GDM1 (cell line): ENCODE measurements at places on chromosomes 5 and 9.

GRCh38 chr5:15834596-15835245, 334.7 kb downstream of the FBXL7 start:
- no peak for DNase-seq

DNA sequence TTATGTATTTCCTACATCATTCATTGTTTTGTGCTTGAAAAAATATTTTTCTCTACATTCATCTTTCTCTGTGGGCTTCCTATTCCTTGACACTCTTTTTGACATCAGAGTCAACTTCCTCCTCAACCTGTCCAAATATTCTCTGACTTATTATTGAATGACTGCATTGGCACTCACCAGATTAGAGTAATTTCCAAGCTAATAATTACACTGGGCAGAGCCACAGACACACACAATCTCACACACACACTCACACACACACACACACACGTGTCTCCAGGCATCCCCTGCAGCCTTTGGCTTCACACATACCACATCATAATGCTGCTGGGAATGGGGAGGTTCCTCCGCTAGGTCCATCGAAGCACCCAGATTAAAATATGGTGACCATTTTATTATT, 184.5 kb downstream of the SYK start:
- DNase-seq = no peak

- no peak for DNase-seq
Measured at GRCh38 chr5:65967288-65968066, 41.1 kb downstream of the ERBIN start.

DNA sequence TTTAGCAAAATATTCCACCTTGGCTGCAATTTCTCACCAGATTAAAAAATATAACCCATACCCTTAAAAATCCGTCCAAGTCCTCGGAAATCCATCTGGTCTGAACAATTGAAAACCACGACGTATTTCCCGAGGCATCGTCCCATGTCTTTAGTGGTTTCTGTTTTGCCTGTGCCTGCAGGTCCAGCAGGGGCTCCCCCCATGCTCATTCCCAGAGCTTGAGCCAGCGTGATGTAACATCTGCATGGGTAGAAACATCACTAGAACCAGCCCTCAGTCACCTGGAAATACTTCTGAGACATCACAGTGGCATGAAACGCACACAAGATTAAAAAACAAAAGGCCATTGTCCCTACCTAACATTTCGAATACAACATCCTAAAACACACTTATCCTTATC, 114.0 kb downstream of the DNAH5 start:
- DNase-seq = no peak

DNA sequence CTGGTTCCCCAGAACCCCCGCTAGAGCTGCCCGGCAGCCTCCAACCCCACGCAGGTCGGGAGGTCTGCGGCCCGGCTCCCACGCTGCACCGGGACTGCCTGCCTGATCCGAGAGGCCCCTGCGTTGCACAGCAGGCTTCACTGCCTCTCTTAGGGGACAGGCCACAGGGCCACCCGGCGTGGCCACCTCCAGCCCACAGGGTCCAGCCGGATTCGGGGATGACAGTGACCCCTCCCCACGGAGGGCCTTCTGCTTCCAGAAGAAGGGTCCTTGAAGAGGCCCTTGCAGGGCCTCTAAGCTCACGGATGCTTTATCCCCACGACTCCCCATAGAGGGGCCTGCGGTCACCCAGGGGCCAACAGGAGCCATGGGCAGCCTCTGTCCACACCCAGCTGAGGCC, 66.1 kb upstream of the PPP1R26 start:
- DNase-seq = no peak

- no peak for DNase-seq
Measured at GRCh38 chr9:87147839-87148238, 200.5 kb upstream of the GAS1 start.

DNA sequence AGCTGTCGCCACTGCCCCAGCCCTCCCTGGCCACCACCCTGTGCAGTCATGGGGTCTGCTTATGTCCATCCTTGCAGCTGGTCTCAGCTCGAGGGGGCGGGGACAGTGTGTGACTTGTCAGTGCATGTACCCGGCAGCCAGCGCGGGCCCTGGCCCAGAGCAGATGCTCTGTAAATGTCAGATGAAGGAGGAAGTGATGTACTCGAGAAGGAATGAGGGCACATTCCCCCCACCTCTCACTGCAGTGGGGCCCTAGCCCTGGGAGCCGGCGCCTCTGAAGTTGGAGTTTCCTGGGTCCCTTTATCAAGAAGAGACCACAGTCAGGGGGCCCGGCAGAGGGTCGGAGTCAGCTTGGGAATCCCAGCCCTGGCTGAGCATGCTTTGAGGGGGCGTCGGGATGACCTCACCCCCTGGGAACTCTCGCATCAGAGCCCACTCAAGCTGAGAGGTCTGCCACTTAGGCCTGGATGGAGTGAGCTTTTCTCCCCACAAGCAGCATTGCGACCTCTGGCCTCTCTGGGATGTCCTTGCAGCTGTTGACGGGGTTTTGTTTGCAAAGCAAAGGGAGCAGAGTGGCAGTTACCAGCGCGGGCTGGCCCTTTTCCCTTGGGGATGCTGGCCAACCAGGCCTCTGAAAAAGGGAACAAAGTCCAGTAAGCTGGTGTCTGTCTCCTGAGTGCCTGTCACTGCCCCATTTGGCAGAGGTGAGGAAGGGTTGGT, 19.0 kb downstream of the NEURL1B start:
- no peak for DNase-seq

GRCh38 chr9:97397220-97397619, 14.7 kb upstream of the TDRD7 start:
- no peak for DNase-seq

DNA sequence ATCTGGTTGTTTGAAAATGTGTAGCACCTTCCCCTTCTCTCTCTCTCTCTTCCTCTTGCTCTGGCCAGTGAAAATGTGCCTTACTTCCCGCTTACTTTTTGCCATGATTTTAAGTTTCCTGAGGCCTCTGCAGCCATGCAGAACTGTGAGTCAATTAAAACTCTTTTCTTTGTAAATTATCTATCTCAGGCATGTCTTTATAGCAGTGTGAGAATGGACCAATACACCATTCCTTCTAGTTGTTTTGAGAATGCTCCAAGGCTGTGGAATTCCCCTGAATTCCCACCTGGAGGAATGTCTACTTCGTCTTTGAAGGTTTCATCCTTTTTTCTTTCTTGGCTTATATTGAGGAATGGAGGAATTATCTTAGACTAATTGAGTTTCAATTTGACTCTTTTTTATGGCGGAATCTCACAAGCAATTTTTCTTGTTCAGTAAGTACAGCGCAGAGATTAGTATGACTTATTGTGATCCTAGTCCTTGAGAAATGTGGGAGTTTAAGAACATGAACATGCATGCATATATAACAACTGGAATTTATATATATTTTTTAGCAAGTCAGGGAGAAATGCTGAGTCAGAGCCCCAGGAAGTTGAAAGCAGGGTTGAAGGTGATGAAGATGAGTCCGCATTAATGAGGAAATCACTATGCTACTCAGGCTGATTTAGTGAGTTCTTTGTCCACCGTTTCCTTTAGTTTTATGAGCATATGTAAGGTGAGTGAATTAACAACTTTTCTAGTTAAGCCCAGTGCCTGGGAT, 488.1 kb upstream of the ADAMTS16 start:
- no peak for DNase-seq

- DNase-seq = no peak
Measured at GRCh38 chr9:107348836-107349235, 65.8 kb downstream of the RAD23B start.

DNA sequence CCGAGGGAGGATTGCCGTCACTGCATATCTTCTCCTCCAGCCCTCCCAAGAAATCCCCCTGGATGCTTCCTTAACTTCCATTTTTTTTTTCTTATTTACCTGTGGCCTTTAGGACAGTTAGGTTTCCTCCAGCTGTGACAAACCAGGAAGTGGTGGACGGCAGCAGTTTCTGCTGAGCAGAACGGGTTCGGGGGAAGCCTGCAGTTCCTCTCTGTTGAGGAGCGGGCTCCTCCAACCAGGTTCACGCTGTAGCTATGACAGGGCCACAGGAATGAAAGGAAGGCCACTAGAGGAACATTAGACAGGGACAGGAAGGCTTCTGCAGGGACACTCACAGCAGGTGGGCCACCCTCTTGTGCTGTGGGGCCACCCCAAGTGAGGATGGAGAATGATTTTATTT, 76.7 kb upstream of the SYK start:
- no peak for DNase-seq

DNA sequence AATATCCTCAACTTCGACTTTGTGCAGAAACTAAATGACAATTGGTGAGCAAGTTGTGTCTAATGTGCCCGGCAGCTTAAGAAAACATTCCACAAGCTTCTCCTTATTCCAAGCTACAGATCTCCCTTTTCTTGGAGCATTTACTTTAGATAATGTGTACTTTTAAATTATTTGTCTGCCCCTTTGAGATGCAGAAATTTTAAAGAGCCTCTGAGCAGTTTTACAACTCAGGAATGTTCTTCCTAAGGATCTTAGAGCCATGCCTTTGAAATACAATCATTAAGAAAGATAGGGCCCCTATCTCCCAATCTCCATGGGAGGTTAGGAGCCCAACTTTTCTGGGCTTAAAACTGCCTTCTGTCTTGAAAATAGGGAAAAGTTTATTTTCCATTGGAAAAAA, 723.7 kb upstream of the COX7C start:
- DNase-seq = no peak

DNA sequence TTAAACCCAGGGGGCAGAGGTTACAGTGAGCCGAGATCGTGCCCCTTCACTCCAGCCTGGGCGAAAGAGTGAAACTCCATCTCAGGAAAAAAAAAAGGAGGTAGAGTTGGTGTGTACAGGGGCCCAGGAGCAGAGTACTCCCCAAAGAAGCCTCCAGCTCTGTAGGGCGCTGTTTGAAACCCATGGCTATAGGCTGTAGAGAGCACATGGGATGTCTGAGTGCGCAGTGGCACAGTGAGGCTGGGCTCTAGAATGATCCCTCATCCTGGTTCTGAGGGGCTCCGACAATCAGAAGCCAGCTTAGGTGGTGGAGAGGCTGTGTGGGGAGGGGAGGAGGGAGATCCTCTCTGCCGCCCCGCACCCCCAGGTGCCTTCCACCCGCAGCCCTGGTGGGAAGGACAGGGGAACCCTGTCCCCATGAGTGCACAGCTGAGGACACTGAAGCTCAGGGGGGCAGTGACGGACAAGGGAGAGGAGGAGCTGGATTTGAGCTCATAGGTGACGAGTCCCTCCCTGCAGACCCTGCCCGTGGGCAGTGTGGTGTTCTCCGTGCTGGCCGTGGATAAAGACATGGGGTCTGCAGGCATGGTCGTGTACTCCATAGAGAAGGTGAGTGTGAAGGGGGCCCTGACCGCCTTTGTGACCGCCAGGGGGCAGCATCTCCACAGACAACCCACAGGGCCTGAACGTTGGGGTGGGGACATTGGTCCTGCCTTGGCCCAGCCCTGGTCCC, 24.6 kb downstream of the CDHR2 start:
- DNase-seq = peak; percentile 25

- DNase-seq = no peak
Measured at GRCh38 chr9:73515216-73515615, 363.6 kb downstream of the ANXA1 start.

- no peak for DNase-seq
Measured at GRCh38 chr9:96553070-96553469, 66.6 kb downstream of the CDC14B start.

DNA sequence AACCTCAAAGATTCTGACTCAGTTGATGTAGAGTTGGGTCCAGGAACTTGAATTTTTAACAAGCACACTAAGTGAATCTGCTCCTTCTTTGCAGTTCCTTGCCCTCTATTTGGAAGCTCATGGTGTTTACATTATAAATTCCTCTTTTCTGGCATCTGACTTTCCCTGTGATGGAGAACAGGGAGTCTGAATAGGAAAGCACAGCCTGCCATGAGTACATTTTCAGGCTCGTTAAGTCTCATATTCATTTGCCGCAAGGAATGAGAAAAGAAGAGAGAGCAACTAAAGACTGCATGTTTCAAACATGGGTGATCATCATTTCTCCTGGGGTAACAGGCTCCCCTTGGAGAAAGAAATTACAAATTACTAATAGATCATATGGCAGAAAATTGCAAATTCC, 468.1 kb upstream of the DMAC1 start:
- DNase-seq = no peak

GRCh38 chr5:107121793-107122519, 548.8 kb downstream of the EFNA5 start:
- no peak for DNase-seq

DNA sequence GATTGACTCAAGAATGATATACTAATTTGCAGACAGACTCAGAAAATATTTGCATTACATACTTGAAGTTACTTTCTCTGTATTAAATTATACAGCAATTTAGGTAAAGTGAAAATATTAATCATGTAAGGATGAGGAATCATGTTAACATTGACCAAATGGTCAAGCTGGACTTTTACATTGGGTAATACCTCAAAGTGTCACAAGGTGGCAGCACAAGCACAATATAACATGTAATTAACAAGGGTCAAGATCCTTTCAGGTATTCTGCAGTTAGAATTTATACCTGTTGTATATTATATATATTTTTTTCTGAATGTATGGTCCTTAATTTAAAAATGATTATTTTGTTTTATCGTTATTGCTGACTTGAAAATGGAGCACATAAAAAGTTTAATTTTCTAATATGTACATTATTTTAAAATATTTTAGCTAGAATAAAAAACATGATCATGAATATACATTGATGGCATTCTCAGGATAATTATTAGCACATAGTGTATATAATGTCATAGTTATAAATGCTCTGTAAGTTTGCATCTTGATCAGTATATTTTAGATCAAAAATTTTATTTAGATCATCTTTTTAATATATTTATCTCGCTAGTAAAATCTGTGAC, 8.6 kb downstream of the HAPLN1 start:
- no peak for DNase-seq
